Activated CD4-positive, alpha-beta T cell treated with anti-CD3 and anti-CD28 coated beads, Interleukin-2, amount 50 U/mL, for 16 hours (primary cell): ENCODE measurements at places on chromosomes 5 and 9.

DNA sequence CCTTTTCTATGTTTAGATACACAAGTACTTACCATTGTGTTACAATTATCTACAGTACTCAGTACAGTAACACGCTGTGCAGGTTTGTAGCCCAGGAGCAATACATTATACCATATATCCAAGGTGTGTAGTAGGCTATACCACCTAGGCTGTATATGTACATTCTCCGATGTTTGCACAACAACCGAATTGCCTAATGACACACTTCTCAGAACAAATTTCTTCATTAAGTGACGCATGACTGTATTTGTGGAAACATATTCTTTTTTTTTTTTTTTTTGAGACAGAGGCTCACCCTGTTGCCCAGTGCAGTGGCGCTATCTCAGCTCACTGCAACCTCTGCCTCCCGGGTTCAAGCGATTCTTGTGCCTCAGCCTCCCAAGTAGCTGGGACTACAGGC is 4.0 kb upstream of the RAD23B start:
- no peak for DNase-seq

GRCh38 chr5:11143456-11144267 is 382.6 kb upstream of the DAP start:
- DNase-seq = no peak

GRCh38 chr5:169442403-169442874 is 141.1 kb upstream of the SPDL1 start:
- DNase-seq = no peak

DNA sequence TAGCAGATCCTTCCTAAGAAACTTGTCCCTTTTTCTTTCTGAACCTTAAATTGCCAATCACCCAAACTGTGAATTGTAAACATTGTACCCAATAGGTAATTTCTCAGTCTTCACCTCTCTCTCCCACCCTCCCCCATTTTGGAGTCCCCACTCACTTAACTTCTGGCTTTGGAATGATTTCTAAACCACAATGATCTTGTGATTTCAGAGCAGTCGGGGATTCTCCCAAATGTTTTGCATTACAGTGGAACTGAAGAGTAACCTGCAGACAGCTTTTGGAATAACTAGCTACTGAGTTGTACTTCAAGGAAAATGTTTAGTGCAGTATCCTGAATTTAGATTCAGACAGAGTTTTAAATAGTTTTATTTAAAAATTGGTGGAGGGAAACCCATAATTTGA is 19.2 kb downstream of the SLC27A6 start:
- DNase-seq = no peak

GRCh38 chr9:111151537-111151936 is 113.3 kb upstream of the LPAR1 start:
- no peak for DNase-seq

DNA sequence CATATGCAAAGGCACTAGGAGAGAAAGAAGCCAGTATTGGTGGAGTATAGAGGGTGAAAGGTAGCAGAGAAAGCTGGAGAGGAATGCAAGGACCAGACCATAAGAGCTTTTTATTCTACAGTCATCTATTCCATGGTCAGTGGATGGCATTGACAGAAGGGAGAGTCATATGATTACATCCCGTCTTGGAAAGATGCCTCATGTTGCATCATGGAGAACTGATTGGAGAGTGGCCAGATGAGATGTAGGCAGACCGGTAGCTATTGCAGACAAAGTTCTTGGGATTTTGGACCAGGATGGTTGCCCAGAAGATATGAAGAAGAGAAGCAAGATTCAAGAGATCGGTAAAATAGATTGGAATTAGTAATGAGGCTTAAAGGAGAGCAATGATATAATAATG is 260.7 kb downstream of the CHSY3 start:
- no peak for DNase-seq

DNA sequence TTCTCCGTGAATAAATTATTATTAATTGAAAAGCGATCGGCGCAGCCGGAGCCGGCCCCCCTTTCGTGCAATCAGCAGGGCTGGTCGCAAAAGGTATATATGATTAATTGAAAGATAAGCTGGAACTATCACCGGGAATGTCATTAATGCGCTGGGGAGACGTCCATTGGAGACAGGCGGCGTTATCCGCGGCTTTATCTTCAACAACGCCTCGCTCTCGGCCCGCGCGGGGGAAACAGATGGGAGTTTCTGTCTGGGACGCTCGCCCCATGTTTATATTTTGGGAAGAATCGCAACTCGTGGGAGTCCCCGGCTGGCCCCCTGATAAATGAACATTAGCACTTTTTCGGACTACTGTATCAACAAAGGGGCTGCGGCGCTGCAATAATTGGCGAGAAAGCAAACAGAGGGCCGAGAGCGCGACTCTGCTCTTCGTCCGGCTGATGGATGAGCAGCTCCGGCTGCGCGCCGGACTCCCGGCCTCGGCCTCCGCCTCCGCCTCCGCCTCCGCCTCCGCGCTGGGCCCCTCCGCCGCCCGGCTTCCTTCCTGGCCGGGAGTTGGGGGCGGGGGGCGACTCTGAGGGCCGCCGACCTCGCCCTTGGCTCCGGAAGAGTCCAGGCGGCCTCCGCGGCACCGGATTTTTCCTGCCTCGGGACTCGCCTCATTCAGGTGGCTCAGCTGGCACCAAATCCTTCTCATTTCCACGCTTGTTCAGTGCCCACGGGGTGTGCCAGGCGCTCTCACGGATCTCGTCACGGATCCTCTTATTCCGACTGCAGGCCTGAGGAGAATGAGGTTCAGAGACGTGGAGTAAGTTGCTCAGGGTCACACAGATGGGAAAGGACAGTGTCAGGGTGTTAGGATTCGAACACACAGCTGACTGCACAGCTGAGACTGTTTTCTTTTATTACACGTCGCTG is 3.6 kb upstream of the NKX2-5 start:
- no peak for DNase-seq

- no peak for DNase-seq
Measured at GRCh38 chr5:25539536-25539935, 894.8 kb upstream of the CDH10 start.

GRCh38 chr9:8924562-8924961 is 1125.0 kb upstream of the DMAC1 start:
- DNase-seq = no peak

DNA sequence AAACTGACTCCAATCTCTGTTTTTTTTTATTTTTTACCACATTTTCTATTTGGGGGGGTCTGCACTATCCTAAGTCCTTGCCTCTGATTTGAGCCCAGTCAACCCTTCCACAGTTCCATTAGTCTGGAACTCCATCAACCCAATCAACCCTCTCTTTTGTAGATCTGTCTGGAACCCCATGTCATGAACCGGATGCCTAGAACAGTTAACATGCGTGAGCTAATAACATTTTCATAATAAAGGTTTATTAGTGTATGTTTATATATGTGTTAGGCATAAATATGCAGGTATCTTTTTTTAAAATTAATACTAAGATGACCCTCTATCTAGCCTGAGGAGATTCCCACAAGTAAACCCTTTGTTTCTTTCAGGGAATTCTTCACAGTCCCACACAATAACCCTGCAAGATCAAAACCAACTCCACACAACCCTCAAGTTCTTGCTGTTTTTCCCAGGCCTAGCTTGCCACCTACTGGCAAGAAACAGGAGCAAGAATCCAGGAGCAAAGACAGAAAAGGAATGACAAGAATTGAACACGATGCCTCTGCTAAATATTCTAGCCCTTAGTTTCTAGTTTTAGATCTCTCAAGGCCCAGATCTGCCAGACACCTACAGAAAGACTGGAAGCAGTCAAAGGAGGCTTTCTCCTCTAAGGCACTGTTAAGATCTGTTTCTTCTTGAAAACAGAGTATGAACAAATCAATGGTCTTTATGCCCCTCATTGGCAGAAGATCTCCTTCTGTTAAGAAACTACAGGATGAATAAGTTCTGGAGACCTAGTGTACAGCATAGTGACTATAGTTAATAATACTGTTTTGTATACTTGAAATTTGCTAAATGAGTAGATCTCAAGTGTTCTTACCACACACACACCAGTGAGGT is 100.4 kb downstream of the TRIM36 start:
- peak; percentile 26 for DNase-seq

GRCh38 chr9:130232899-130233586 is 32.5 kb upstream of the HMCN2 start:
- no peak for DNase-seq

DNA sequence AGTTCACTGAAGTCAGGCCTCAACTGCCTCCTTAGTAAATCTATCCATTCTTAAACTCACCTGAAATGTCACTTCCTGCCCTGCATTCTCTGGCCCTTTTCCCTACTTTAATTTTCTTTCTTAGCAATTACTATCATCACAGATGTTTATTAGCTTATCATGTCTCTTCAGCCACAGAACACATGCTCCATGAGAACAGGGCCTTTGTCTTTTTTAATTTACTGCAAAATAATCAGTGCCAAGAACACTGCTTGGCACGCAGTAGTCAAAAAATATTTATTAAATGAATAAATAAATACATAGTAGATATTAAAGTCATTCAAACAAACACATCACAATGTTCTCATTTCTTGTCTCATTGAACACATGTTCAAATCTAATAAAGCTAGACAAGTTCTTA is 46.2 kb downstream of the SKIC3 start:
- DNase-seq = no peak

DNA sequence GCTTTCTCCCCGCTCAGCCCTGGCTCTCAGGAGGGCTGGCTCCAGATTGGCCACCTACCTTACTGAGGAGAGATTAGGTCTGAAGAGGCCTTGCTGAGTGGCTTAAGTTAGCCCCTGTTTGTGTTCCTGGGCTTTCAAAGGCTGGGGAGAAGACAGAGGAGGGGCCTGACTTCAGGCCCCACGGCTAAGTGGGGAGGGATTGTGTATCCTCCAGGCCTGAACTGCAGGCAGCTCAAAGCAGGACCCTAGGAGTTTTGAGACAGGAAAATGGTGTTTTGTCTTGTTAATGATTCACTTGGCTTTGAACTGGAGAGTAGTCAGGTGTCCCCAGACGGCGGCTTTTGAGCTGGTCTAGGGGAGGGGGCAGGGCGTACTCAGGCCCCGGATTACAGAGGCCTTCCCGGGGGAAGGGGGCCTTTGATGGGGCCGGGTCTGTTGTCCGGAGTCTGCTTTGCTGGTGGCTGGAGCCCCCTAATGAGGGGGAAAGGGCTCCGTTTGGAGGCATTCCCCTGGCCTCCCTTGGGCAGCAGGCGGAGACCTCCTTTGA is 162.0 kb upstream of the SMIM23 start:
- no peak for DNase-seq

GRCh38 chr9:618478-618877 is 223.0 kb upstream of the DMRT1 start:
- DNase-seq = no peak

DNA sequence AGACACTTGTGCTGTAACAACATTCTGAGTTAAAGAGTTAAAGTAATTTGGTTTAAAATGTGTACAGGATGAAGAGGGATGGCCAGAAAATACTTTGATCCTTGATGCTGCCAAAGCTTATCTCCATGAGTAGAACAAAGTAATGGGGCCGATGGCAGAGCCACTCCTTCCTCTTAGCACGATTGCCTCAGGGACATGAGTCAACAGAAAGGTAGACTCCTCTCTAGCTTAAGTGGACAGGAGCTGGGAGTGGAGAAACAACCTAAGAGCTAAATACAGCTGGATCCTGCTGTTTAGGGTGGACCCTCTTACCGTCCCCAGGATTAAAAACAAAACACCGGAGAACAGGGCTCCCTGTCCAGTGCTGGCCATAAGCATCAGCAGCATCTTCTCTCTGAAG is 267.3 kb downstream of the IRX1 start:
- no peak for DNase-seq

- DNase-seq = peak; percentile 66
Measured at GRCh38 chr5:134465816-134466240, 54.1 kb upstream of the CDKN2AIPNL start.

DNA sequence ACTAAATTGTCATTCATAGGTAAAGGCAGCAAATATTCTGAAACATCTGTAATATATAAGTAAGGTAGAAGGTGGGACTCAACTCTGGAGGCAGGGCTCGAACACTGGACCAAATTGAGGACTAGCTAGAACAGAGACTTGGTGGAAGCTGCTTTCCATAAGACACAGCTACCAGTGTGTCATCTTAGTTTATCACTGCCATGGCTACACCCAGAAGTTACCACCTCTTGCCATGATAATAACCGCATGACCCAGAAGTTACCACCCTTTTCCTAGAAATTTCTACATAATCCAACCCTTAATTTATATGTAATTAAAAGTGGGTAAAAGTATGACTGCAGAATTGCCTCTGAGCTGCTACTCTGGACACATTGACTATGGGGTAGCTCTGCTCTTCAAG is 99.7 kb downstream of the STARD4 start:
- no peak for DNase-seq

- DNase-seq = no peak
Measured at GRCh38 chr5:7518947-7519560, 123.1 kb downstream of the ADCY2 start.

- no peak for DNase-seq
Measured at GRCh38 chr9:129725795-129726251, 27.0 kb downstream of the PTGES start.

DNA sequence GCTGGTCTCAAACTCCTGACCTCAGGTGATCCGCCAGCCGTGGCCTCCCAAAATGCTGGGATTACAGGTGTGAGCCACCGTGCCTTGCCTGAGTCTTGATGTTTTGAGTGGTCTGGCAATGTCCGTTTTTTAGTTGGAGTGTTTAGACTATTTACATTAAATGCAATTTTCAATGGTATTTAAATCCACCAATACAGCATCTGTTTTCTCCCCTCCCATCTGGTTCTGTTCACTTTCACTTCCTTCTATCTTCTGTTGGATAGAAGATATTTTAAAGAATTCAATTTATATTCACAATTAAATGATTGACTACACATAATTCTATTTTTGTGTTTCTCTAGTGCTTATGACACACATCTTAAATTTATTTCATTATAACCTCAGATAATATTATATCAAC is 26.0 kb upstream of the PCAT7 start:
- DNase-seq = no peak

DNA sequence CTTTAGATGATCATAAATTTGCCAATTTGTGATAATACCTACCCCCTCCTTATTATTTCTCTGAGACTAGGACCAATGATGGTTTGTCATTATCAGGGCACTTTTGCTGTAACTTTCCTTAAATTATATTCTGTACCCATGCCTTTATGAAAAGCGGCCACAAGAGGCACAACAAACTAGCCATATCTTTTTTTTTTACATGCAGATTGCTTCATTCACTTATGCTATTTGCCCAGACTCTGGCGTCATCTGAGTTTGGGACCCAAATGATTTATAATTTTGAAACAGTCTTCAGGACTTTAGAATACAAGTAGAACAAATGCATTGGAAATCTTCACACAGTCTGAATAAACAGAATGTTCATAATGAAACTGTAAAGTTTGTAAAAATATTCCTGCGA is 408.1 kb downstream of the MAT2B start:
- DNase-seq = no peak

- DNase-seq = peak; percentile 28
Measured at GRCh38 chr9:136119061-136119882, 597 bp upstream of the TMEM250 start.

GRCh38 chr5:8028243-8028642 is 159.3 kb downstream of the MTRR start:
- DNase-seq = no peak

- DNase-seq = no peak
Measured at GRCh38 chr5:101278011-101278687, 375.1 kb upstream of the ST8SIA4 start.

GRCh38 chr5:612498-613424 is 621 bp downstream of the CEP72 start:
- DNase-seq = peak; percentile 11
